ENCODE measurements at places on chromosomes 11 and 22.

GRCh38 chr22:42945027-42945426 is 69.9 kb downstream of the PACSIN2 start:
- DNase-seq = no peak

GRCh38 chr11:61447601-61448551 is 18.0 kb downstream of the SDHAF2 start:
- no peak for DNase-seq

DNA sequence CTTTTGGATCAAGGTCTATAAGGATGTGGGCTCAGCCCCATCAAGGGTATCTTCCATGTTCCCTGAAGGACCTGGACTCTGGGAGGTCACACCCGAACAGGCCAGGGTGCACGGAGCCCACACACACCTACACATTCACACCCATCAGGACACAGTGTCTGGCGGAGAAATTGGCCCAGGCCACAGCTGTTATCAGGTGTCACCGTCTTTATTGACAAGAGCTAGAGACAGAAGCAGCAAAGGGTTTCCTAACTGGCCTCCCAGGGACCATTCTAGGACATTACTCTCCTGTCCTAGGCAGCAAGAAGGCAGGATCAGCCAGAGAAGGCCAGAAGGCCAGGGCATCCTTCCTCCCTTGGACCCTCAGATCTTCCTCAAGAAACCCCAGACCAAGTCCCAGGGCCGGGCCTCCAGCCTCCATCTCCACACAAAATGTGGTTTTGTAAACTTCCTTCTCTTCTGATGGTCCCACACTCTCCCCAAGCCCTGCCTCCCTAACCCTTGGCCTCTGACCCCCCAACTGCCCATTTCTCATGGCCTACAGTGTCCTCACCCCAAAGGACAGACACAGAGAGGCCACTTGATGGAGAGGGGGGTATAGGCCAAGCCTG is 8.1 kb downstream of the SSTR3 start:
- no peak for DNase-seq

GRCh38 chr11:106152013-106152412 is 74.6 kb downstream of the AASDHPPT start:
- DNase-seq = no peak

GRCh38 chr11:100619484-100619883 is 67.6 kb upstream of the ARHGAP42 start:
- no peak for DNase-seq

GRCh38 chr11:115930886-115931547 is 426.8 kb upstream of the CADM1 start:
- DNase-seq = no peak

DNA sequence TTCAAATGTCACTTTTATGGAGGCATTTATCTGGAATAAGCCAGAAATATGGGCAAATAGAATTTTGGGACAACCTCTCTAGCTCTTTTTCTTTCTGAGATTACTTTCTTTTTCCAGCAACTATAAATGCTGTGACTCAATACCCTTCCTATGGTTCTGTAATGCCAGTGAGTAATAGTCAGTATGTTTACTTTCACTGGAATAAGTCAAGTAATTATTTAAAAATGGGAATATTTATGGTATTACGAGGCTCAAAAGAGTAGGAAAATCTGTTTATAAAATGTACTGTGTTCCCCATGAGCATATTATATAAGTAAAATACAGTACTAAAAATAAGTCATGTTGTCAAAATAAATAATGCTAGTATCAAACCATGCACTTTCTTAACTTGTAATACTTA is 750.5 kb downstream of the LUZP2 start:
- no peak for DNase-seq

DNA sequence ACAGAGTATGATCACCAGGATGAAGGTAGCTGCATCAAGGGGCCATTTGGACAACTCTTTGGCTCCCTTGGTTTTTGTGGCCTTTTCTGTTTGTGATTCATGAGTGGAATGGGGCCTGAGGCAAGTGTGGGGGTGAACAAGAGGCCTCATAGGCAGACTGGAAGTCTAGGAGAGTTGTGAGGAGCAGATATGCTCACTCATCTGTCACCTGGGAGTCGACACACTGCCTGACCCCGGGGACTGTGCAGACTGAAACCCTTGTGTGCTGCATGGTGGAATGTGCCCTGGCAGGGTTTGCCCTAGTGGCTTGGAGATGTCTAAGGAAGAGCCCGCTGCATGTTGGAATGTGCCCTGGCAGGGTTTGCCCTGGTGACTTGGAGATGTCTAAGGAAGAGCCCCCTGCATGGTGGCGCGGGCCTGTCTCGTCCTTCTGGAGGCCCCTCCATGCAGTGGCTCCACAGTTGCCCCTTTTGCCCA is 60.0 kb downstream of the MED15 start:
- DNase-seq = no peak

GRCh38 chr11:91435694-91436395 is 788.8 kb upstream of the FAT3 start:
- DNase-seq = no peak

GRCh38 chr11:62715150-62716130 is 8.0 kb downstream of the GNG3 start:
- DNase-seq = no peak

- no peak for DNase-seq
Observed at GRCh38 chr11:133945087-133945974, 11.4 kb downstream of the IGSF9B start.

GRCh38 chr11:113956986-113957385 is 17.9 kb upstream of the HTR3A start:
- DNase-seq = no peak

- no peak for DNase-seq
Observed at GRCh38 chr11:102669664-102670063, 35.9 kb downstream of the MMP27 start.

GRCh38 chr22:22395245-22395644 is 113.3 kb downstream of the ZNF280B start:
- no peak for DNase-seq

GRCh38 chr11:117547195-117547850 is 219.7 kb downstream of the CEP164 start:
- no peak for DNase-seq

DNA sequence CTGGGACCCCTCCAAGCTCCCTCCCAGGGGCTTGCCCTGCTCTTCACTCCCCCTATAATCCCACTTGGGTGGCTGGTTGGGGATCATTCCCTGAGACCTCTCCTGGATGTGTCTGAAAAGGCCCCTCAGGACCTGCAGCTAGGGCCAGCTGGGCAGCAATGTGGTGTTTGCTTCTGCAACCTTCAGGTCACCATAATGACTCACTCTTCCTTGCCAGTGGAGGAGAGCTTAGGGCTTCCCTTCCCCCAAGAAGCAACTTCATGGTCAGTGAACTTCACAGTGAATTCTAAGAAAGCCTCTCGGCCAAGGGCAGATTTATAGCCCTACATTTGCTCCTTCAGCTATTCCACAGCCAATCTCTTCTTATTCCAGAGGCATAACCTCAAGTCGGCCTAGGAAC is 45.1 kb upstream of the TSPAN18 start:
- no peak for DNase-seq

GRCh38 chr11:33539751-33540150 is 160.9 kb downstream of the C11orf91 start:
- no peak for DNase-seq

GRCh38 chr11:21896746-21897602 is 295.9 kb upstream of the ANO5 start:
- no peak for DNase-seq

DNA sequence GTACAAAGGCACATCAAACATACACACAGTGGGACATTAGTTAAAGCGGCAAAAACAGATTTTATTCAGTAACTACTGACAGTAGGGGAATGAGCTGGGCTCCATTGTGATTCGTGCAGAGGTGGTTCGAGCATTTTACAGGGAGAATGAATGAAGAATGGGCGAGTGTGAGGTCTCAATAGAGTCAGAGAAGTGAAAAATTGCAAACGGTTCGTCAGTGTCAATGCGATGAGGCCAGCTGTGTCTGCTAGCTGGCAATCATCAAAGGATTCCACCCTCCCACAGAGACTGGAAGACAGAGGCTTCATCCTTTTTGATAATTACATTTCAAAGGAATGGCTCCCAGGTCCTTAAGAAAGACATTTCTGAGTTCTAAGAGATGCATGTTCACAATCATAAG is 17.4 kb downstream of the OR4D9 start:
- no peak for DNase-seq

DNA sequence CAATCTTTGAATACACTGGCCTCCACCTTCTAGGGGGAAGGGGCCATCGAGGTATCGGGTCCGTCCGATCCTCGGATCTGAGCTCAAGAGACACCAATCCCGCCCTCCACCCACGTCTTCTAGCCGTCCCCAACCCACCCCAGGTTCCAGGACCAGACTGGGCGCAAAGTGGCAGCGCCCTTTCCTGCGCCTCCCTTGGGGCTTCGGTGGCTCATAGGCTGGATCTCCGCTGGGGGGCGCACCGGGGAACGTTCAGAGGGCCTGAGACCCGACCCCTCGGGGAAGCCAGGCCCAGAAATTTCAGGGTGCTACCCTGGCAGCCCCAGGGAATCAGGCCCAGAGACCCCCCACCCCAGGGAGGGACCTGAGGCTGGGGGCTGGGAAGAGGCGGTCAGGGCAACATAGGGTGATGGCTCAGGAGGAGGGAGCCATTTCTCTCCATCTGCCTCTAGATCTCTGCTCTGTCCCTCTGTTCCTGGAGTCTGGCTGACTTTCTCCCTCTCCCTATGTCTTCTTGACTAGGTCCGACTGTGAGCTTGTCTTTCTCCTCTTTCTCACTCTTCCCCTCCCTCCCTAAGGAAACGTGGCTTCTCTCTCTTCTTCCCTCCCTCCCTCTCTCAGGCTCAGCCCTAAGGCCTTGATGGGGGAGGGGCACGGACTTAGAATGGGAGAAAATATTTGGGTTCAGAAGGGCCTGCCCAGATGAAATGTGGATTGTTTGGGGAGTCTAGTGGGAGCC is 1.1 kb downstream of the CREB3L1 start:
- DNase-seq = no peak

GRCh38 chr11:112042161-112042960 is 17.2 kb downstream of the DLAT start:
- peak; percentile 64 for DNase-seq

- no peak for DNase-seq
Observed at GRCh38 chr22:32744176-32744959, 57.1 kb upstream of the TIMP3 start.

DNA sequence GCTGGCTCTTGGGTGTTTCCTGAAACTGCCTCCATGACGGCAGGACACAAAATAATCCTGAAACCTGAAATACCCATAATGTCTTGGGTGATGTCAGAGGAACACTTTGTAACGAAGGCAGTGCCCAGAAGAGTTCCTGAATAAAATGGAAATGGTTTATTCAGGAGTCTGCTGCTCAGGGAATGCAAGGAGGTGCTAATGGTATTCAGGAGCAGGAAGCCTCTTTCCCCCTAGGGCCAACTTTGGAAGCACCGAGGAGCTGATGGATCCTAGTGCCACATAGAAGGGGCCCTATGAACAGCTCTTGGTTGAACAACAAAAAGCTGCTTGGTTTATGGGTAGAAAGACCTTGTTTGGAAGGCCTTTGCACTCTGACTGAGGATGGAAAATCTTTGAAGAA is 15.5 kb downstream of the TREH start:
- no peak for DNase-seq

DNA sequence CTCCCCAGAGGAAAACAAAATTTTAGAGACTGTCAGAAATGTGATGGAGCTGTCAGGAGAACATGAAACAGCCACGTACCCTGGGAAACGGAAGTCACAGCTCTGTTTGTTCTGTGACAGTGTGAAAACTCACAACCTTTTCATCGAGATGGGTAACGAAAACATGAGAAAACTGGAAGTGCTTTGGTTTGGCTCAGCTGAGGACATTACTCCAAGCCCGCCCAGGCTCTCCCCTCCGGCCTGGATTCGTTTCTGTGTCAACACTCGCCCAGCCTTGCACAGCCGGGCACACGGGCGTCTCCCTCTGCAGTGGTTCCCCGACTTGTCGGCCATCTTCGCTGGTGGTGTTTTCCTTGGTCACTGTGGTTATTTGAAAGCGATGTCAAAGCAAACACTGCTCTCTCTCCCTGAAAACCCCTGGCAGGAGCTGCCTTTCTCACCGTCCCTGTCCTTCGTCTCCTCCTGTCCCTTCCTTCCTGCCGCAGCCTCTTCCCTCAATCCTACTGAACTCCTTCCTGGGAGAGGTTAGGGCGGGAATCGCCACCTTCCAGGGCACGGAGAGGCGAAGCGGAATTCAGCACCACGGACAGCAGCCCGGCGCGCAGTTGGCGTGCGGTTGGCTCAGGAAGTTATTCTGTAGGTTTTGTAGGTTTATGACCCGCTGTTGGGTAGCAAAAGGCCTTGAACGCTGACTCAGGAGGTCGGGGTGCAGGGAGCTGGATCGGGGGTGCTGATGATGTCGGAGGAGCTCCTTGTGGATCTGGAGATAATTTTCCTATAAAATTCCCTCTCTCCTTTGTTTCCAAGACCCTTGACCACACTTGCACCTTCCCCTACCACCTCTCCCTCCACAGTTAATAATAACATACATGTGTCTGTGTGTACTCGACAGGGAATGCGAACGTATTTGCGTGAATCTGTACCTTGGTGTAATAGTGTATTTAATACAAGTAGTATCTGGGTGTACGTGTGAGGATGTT is 13.1 kb upstream of the RPS19BP1 start:
- no peak for DNase-seq

- DNase-seq = no peak
Observed at GRCh38 chr11:95699631-95700470, 89.7 kb downstream of the FAM76B start.

- no peak for DNase-seq
Observed at GRCh38 chr11:16027621-16028020, 328.7 kb downstream of the SOX6 start.

- DNase-seq = no peak
Observed at GRCh38 chr11:114709960-114710359, 31.6 kb downstream of the NXPE2 start.

GRCh38 chr22:17379944-17380343 is 10.7 kb downstream of the CECR2 start:
- DNase-seq = no peak

GRCh38 chr11:105609832-105610781 is at the start of gene GRIA4:
TSS of gene GRIA4 (plus strand) at chr11:105610073. CDS start at chr11:105610998, 925 bp downstream.
- DNase-seq = no peak

DNA sequence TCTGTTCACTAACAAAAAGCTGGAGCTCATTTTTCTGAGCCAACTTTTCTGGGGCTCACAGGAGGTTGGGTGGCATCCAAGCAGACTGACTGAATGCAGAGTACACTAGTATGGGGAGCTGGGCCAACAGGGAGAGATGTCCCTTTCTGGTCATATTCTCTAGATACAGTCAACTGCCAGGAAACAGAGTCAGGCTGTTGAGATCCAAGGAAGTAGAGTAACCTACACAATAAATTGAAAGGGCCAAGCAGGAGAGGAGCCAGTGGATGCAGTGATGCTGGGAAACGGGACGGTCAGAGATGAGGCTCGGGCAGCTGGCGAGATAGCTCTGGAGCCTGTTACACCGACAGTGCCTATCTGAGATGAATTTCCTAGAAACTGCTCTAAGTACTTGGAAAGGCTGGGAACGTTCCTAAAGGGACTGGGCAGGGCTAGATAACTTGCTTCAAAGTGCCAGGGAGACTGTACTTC is 71.1 kb downstream of the LARGE2 start:
- DNase-seq = no peak

All from HCT116 (cell line).